ENCODE measurements at places on chromosomes 12 and 14.

GRCh38 chr12:1470051-1470450, 124.3 kb downstream of the FBXL14 start:
- no peak for DNase-seq

GRCh38 chr12:19572920-19573558, 133.7 kb downstream of the AEBP2 start:
- DNase-seq, result no peak

DNA sequence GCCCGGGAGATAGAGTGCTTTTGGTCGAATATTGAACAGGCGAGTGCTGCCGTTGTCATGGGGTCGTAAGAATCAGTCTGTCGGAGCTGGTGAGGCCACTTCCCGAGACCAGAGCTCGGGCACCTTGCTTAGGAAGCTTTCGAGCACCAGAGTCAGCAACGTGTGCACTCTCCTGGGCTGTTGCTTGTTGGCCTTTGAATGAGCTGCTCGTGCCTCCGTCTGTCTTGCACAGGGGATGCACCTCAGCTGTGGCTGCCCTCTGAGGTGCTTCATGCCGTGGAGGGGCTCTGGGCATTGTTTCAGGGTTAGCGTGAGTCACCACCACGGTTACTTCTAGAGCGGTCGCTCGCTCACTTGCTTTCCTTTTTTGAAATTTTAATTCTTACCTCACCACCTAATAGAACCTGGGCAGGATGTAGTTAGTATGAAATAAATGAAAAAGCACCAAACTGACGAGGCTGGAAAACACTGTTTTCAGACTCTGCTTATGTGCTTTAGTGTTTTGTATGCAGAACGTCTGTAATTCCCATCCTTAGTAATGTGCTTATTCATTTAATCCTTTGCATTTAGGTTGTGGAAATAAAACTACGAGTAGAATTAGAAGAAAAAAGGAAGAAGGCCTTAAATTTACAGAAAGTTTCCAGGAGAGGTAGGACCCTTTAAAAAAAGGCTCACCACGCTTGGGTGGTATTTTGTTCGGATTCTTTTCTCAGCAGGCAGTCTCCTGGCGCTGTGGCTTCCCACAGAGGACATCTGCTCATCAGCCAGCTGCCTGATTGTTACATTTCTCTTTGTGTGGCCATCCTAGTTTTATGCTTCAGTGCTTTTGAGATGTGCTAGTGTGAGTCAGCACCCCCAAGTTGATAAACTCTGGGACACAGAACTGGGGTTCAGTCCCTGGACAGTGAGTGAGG, 40.6 kb downstream of the EP400 start:
- no peak for DNase-seq

GRCh38 chr12:120961604-120962531, 16.5 kb upstream of the HNF1A start:
- DNase-seq, result no peak

DNA sequence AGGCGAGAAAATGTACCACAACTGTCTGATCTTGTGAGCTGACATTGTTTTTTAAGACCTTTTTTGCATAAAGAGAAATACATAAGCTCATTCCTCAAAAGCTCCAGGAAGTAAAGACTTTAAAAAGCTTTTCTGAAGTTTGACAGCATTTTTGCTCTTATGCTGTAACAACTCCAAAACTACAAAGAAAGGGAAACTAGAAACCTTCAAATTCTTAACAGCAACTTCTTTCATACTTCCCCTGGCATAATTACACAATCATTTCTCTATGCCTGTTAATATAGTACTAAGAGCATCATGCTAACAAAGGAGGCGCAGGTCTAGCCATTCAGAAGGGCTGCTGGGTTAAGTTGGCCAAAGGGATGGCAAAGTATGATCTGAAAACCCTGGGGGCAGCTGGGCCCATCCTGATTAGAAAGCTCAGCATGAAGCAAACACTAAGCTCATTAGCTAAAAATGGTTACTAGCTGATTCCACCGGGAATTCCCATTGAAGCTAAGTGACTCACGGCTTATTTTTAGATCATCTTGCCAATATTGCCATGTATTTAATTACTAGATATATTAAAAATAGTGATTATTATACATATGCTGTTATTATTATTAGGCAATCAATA, 26.1 kb upstream of the ANP32D start:
- DNase-seq, result no peak

- no peak for DNase-seq
Measured at GRCh38 chr12:51181558-51181957, 8.6 kb upstream of the TFCP2 start.

DNA sequence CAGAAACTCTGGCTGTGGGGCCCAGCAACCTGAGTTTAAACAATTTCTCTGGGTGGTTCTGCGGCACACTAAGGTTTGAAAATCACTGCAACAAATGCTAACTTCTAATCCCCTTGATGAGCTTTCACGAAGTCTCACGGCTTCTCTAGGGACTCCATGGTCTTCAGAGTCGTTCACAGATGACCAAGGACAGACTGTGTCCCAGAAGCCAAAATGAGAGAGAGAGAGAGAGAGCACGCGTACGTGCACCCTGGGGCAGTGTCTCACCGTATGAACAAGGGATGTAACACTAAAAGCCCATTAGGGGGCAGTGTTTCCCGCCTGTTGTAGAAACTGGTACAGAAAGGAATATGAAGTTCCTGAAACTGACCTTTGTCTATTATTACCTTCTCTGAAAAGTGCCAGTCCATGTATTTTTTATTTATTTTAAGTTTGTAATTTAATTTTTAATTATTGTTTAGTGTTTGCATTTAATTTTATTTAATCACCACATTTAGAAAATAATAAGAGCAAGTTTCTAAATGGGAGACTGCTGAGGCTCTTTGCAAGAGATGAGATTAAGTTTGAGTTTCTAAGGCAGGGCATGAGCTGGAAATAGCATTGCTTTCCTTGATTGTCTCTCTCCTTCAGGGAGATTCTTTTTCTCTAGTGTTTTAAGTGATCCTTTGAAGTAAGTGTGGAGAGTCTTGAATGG, 3.4 kb downstream of the APOLD1 start:
- DNase-seq, result peak; percentile 29

DNA sequence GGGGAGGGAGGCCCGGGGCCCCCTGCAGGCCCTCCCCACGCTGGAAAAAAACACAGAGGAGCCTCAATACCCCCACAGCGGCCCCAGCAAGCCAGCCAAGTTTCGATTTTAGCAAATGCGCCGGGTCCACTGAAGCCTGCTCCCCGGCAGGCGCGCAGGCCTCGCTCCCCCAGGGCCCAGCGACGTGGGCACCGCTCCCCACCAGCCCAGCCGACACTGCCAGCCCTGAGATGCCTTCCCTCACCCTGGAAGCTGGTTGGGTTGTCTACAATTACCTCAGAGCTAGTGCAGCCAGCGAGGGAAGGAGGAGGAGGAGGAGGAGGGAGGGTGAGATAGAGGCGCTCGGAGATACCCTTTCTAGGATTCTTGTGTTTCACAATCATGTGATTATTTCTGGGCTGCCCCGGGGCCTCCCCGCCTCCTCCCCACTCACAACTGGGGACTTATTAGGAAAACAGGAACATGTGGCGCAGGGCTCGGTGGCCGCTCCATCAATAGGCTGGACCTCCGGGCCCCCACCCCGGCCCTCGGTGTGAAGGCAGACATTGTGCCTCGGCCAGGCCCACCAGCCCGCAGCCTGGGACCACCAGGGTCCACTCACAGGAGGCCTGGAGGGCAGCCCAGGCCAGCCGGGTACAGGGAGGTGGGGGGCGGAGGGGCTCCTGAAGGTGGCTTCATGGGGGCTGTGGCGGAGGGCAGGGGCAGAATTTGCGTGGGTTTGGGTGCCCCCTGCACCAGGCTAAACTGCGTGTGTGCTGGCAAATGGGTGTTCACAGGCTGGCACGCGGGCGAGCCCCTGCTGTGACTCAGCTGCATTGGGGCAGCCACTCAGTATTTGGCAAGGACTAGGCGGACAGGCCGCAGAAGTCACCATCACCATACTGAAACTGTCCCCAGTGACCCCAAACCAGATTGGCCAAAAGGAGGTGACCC, 109.9 kb downstream of the NCOR2 start:
- no peak for DNase-seq

DNA sequence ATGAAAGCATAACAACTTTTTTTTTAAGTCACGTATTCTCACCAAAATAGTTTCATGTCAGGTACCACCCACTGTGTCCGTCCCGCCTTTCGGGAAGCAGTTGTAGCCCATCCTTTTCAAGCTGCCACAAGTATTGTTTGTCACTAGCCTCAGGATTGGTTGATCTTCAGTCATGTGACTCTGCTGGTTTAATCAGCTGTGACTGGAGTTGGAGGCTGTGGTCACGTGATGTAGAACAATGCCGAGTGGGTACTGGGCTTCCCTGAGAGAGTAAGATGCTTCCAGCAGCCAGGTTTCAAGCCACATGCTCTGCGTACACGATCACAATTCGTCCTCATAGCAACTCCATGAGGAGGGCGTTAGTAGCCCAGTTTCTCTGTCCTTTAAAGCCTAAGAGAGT, 83.0 kb upstream of the WSCD2 start:
- DNase-seq, result no peak

All from activated naive CD4-positive, alpha-beta T cell (primary cell).